ENCODE measurements at places on chromosomes 5 and 9. TPM values are rescaled to one million over a fixed set of nuclear protein-coding genes. Genes with fewer than 3 reads are reported as not detected.

The BAAT gene
- total RNA-seq = not detected

The PCDHGB2 gene
- total RNA-seq = 2.4 TPM

The OLFM1 gene
- 0.39 TPM for total RNA-seq

The SLC6A19 gene
- total RNA-seq = not detected

The AP3B1 gene
- total RNA-seq = 69.6 TPM

Measured in placental epithelial cell (primary cell).